ENCODE measurements at places on chromosomes 13 and 19.
A peak's percentile ranks its signal among the peaks of the same experiment; 100 is the strongest.

GRCh38 chr13:102089177-102089576 lies 312.7 kb downstream of the FGF14 start:
- no peak for DNase-seq

- no peak for DNase-seq
Observed at GRCh38 chr13:110683203-110683883, 22.6 kb downstream of the CARS2 start.

GRCh38 chr13:91647361-91647990 lies 249.1 kb downstream of the GPC5 start:
- no peak for DNase-seq

DNA sequence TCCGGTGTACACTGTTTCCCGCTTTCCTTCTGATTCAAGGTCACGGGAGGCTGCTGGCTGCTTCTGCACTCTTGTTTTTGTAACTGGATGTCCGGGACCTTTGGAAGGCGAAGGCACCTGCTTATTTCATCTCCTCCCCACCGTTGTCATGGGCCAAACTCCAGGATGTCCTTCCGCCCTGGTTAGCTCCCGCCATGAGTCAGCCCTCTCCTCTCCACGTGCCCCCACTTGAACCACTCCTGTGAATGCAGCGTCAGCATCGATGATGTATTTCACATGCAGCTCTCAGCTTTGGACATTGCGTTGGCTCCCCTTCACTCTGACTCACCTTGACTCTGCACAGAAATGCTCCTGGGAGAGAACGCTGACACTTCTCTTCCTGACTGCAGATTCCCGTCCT lies 5.5 kb upstream of the GALP start:
- no peak for DNase-seq

GRCh38 chr19:17323964-17324332 lies 10.7 kb downstream of the ANO8 start:
- DNase-seq: no peak

GRCh38 chr13:48853728-48854102 lies 122.0 kb upstream of the FNDC3A start:
- DNase-seq: no peak

DNA sequence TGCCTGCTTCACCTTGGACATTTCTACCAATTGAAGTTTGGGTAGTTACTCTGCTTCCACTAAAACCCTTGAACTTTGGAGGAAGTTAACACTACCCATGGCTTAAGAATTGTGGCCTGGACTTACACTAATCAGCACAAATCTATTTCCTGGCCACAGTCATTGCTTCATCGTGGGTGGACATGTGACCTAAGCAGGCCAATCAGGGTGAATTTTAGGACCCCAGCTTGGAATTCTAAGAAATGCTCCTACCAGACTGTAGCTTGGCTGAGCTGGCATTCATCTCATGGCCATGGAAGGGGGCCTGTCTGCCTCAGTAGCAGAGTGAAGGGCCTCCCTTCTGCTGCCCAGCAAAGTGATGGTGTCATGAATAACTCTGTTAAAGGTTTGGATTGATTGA lies 58.3 kb upstream of the SLC15A1 start:
- no peak for DNase-seq

DNA sequence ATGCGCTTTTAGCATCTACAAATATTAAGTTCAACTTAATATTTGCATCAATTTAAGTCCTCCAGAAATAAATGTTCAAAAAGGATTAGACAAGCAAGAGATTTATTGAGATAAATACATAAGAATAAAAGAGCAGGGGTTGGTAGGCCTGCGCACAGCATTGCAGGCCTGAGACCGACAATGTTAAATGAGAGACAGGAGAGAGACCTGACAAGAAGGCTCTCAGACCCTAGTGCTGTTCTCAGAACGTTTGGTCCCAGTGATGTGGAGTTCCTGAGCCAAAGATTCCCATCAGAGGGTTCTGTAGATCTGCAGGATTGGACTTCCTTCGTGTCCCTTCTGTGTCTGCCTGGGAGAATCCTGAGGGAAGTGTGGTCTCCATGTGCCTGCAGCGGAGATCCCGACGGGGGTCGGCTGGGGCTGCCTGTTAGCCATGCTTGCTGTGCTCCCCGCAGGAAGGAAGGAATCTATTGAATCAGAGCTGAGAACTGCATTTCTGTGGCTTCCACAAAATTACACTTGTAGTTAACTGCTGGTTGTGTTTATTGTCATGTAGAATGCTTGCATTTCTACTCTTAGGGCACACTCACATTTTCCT lies 369.9 kb upstream of the SLC10A2 start:
- no peak for DNase-seq

GRCh38 chr19:32916969-32917615 lies 47.5 kb upstream of the SLC7A9 start:
- DNase-seq: no peak

DNA sequence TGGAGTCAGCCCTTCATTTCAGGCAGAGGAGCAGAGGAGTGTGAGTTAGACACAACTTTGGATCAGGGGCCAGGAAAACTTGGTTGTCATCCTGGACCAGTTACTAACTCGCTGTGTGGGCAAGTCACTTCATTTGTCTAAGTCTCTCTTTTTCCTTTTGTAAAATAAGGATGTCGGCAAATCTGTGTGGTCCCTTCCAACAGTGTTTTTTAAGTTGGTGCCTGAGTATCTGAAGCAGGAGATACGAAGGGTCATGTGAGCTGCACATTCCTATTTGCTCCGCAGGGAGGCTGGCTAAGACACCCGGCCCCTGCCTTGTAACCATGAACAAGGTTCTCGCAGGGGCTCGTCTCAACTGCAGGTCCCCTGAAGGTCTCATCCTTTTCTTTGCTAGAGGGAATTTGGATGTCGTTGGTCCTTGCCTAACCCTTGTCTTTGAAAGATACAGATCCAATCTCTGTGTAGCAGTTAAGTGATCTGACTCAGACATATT lies 64.3 kb downstream of the LRCH1 start:
- no peak for DNase-seq

DNA sequence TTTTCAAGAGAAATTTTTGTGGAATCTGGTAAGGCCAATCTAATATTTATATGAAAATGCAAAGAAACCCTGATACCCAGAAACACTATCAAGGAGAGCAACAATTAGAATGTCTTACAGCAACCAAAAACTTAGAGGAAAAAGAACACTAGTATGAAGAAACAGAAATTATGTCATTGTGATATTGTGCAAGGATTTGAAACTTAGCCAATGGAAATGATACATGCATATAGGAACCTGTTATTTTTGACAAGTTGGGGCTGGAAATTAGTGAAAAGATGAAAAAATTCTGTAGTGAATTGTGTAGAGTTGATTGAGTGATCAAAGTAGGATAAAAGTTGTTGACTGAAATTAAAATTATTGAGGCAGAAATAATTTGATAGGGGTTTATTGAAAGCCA lies 792.6 kb upstream of the SLITRK6 start:
- DNase-seq: no peak

DNA sequence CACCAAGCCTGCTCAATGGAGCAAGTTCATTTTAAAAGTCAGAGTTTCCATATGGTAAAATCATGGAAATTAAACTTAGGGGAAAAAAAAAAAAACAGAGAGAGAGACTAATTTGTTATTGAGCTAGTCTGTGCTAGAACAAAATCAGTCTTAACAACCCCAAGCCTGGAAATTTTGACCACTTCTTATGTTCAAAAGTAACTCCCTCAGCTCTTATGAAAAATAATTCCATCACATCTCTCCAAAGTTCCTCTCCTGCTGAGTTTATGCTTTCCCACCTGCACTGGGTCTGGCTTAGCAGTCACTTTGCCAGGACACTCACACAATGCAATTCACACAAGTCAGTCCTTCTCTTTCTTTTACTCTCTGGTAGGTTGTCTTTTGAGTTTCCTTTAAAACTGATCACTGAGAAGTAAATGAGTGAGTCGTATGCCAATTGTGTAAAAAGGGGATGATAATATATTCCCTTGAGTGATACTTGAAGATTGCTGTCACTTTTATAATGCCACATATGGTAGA lies 92.6 kb downstream of the ENOX1 start:
- no peak for DNase-seq

DNA sequence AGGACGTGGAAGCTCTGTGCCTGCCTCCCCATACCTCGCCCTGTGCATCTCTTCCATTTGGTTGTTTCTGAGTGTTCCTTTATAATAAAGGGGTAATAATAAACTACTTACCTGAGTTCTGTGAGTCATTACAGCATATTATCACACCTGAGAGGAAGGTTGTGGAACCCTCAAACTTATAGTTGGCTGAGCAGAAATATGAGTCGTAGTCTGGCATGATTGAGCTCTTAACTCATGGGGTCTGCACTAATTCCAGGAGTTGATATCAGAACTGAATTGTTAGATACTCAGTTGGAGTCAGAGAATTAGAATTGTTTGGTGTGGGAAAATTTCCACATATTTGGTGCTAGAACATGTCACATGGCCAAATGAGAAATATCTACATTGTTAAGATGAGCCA lies 52.4 kb upstream of the HTR2A start:
- DNase-seq: no peak

DNA sequence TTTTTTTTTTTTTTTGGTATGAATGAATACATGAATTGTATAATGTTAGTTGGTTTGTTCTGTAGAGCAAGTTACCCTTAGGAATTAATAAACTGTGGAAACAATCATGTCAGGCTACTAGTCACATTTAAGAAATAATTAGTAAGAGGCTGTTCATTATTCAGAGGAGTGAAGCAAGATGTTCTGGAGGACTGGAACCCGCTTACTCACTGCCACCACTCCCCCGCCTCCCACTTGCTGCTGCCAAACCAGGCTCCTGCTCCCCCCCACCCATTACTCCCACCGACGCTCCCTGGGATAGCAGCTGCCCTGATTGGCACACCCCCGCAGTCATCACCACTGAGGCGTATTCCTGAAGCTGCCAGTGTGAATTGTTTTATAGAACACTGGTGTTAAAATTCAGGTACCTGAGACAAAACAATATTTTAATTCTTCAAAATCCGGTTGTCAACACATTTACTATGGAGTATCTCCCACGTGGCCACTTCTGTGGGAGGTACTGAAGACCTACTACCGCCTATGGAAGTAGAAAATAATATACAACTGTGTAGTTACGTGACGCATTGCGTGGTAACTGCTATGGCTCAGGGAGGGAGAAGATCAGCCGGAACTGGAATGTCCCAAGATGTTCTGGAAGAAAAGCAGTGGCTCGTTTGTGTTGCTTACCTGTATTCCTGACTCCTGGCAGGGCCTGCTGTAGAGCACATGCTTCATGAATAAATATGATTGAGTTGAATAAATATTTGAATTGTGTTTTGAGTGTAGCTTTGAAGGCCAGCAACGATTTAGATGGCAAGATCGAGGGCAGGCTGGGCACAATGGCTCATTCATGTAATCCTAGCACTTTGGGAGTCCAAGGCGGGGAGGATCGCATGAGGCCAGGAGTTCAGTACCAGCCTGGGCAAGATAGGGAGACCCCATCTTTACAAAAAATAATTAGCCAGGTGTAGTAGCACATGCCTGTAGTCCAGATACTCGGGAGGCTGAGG lies 1.7 kb downstream of the DPY19L3 start:
- no peak for DNase-seq

DNA sequence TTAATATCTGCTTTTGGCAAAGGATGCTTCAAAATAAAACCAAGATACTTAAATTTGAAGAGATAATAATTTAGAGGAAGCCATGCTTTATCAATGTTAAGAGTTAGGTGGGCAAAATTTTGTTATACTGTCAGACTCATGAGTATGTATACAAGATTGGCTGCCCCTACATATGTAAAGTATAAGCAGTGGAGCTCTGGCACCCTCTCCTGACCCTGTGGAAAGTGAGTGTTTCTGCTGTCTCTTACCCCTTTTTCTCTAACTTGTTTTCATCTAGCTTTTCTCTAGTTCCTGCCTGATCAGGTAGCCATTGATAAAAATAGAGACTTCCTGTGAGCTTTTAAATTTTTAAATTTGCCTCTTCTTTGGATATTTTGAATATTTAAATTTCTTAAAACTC lies 710.9 kb upstream of the SPRY2 start:
- DNase-seq: no peak

DNA sequence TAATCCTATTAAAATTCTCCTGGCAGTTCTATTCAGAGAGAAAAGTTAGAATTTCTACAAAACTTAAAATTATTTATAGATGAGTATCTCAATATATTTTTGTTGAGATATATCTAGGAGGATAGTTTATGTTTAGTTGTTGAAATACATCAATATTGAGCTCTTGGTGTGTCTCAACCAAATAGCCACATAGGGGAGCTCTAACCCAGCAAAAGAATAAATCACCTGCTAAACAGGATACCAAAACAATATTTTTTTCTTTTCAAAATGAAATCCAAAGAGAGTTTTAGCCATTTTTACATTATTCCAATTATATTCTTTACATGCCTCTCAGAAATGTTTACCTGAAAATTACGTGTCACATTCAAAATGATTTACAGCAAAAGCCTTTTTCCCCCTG lies 954.7 kb downstream of the SLITRK6 start:
- peak; percentile 44 for DNase-seq

GRCh38 chr13:96071504-96071903 lies 18.3 kb upstream of the UGGT2 start:
- DNase-seq: peak; percentile 19

DNA sequence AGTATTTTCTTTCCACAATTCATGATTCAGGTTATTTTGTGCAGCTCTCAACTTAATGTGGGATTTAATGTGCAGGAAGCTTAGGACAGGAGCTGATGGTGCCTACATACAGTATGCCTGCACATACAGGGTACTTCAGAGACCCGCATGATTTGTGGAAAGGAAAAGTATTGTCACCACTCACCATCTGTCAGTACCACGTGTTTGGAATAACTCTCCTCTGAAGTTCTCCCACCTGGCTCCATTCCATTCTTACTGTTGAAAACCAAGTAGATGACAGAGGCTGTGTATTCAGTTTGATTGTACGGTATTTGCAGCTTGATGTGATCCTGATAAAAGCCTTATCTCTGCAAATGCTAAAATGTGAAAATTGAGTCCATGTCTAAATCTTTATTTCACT lies 85.7 kb downstream of the ZAR1L start:
- DNase-seq: peak; percentile 68

DNA sequence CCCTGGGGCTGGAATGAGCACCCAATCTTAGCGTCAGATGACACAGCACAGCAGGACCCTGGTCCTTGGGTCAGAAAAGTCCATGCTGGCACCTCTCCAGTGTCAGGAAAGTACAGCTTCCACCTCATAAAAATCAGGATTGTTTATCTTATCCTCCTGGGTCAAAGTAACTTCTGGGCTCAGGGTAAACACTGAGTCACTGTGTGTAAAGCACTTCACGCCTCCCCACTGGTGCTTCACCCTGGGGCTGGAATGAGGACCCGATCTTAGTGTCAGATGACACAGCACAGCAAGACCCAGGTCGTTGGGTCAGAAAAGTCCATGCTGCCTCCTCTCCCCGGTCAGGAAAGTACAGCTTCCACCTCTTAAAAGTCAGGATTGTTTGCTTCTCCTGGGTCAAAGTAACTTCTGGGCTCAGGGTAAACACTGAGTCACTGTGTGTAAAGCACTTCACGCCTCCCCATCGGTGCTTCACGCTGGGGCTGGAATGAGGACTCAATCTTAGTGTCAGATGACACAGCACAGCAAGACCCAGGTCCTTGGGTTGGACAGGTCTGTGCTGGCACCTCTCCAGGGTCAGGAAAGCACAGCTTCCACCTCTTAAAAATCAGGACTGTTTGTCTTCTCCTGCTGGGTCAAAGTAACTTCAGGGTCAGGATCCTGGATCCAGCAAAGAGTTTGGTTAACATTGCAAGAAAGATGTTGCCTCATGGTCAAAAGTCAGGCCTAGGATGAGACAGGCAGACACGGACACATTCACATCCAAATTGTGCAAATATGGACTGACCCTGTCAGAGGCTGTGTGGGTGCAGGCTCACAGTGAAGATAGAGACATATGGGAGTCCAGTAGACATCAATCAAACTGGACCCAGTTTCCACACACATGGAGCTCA lies 39.2 kb upstream of the CYP2A7 start:
- DNase-seq: no peak

Measured in NCI-H2081 (cell line).